HuH-7 (cell line): ENCODE measurements at places on chromosomes 5 and 9.

GRCh38 chr5:150582241-150583109 lies 58.0 kb upstream of the SYNPO start:
- peak; percentile 54 for DNase-seq

DNA sequence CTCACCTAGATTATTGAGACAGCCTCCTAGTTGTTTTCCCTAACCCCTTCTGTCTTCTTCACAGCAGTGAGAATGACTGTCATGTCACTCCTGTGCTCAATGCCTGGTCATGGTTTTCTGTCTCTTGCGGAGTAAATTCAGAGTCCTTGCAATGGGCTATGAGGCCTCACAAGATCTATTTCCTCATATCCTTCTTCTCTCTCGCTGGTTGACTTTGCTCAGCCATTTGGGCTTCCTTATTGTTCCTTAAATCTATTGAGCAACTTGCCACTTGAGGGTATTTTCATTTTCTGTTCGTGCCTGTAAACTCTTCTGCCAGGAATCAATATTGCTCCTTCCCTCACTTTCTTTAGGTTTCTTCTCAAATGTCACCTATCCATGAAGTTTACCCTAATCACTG lies 9.0 kb downstream of the PPP3R2 start:
- no peak for DNase-seq

- no peak for DNase-seq
Observed at GRCh38 chr9:2630158-2630557, 8.6 kb downstream of the VLDLR start.

- DNase-seq = no peak
Observed at GRCh38 chr9:129653823-129654553, 11.5 kb upstream of the PRRX2 start.

GRCh38 chr5:176884571-176884890 lies 14.6 kb downstream of the HK3 start:
- DNase-seq = no peak

GRCh38 chr5:78858364-78858763 lies 126.7 kb downstream of the ARSB start:
- DNase-seq = no peak

DNA sequence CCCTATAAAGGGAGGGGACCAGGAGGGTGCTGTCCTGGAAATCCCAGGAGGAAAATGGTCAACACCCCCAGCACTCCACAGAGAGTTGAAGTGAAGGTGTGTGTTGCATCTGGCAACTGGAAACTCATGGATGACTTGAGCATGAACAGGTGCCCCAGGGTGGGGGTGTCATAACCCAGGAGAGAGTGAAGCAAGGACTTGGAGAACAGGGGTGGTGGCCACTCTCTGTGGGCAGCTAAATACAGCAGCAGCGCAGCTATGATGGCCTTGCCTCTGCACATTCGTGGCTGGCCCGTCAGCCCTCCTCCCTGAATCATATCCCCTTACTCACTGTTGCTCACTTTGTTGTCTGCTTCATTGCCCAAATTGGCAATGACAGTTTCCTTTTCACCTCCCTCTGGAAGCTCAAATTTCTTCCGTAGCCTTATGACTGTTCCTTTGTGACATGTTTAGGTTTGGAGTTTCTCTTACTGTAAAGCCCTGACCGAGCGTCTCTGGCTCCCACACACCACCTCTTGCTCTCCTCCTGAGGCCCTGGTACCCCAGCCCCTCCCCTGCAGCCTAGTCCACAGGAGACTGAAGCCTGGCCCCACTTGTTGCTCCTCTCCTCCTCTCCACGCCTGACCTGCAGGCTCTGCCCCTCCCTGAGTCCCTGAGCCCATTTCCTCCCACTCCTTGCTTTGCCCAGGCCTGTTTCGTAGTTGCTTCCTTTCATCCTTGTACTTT lies 185.8 kb downstream of the CD180 start:
- DNase-seq = no peak
